CD4-positive, alpha-beta T cell (primary cell): ENCODE measurements at places on chromosomes 1 and 21.
A peak's percentile ranks its signal among the peaks of the same experiment; 100 is the strongest.

GRCh38 chr1:39720094-39720999, 18.3 kb upstream of the PPIE start:
- DNase-seq = peak; percentile 80

- no peak for DNase-seq
Measured at GRCh38 chr1:55061000-55061705, 21.8 kb downstream of the PCSK9 start.

GRCh38 chr1:230278871-230279582, 147.1 kb downstream of the PGBD5 start:
- no peak for DNase-seq

- DNase-seq = no peak
Measured at GRCh38 chr1:7252411-7253117, 467.3 kb downstream of the CAMTA1 start.

DNA sequence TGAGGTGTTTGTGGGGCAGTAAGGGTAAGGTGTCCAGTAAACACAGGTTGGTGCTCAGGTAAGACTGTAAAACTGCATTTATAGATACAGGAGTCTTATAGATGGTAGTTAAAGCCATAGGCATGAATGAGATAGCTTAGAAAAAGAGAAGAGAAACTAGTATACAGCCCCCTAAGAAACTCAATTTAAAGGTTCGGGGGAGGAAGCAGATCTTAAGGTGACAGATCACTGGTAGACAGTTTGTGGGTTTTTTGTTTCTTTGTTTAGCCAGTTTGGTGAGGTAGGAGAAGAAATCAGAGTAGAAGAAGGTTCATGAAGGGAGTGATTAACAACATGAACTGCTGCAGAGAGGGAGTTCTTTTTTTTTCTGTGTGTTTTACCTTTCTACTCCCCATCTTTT, 6.1 kb upstream of the AGO3 start:
- no peak for DNase-seq

DNA sequence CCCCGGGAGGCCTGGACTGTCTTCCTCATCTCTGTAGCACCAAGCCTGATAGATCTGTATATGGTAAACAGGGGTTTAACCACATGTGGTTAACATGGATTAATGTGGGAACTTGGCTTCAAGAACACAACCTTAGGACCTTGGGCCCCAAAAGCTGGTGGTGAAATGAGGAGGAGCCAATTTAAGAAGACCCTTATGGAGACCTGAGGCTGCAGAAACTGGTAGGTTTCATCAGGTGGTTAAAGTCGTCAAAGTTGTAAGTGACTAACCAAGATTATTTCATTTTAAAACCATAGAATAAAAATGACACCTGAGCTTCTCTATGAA, 14.0 kb downstream of the THEMIS2 start:
- no peak for DNase-seq

- DNase-seq = no peak
Measured at GRCh38 chr21:34724131-34724856, 55.5 kb downstream of the CLIC6 start.

GRCh38 chr1:16986962-16987361, 6.5 kb upstream of the MFAP2 start:
- no peak for DNase-seq

- no peak for DNase-seq
Measured at GRCh38 chr1:19901653-19902052, 19.5 kb downstream of the OTUD3 start.

DNA sequence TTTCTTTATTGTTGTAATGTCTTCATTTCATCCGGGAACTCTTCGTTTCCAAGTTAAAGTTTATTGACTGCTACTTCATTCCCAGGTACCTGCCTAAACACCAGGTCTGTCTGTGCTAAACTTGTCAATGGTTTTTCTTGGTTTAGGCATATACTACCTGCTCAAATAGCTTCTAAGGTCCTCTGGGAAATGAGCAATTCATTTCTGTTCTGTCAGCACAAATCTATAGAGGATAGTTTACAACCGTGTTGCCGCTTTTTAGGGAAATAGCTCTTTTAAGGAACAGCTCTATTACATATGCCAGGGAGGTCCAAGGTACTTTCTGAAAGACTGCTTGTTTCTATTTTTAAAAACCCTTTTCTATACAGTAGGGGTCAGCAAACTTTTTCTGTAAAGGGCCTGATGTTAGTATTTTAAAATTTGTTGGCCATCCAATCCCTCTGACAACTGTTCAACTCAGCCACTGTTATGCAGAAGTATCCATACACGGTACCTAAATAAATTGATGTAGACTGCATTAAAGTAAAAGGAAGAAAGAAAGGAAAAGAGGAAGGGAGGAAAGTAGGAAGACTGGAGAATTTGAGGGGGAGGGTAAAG, 222.7 kb upstream of the PTBP2 start:
- DNase-seq = no peak

DNA sequence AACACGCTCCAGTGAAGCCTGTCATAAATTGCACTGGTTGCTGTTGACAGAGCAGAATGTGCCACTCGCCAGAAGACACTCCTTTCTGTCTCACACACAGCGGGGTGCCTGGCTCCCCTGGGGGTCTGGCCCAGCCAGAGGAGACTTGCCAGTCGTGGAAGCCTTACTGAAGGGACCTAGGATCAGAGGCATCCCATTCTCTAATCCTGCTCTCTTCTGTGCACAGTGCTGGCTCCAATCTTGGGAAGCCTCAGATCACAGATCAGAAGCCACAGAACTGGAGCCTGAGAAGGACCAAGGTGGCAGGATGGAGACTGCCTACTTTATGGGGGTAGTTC, 1.4 kb downstream of the SLC9A1 start:
- DNase-seq = no peak

DNA sequence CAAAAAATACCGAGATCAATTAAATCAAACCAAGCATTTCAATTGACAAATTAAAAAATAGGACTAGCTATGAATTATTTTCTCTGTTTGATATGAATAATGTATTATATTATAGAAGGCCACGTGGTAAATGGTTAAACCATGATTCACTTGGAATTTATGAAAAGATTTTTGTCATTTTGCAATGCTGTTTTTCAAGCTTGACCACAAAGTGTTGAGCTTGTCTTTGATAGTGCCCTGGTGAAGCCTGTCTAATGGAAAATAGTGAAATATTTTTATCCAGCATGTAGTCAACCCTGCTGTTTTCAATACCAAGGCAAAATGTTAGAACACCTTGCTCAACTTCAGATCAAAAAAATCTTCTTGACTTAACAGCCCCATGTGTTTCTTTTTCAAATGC, 288.0 kb upstream of the PRMT6 start:
- no peak for DNase-seq

DNA sequence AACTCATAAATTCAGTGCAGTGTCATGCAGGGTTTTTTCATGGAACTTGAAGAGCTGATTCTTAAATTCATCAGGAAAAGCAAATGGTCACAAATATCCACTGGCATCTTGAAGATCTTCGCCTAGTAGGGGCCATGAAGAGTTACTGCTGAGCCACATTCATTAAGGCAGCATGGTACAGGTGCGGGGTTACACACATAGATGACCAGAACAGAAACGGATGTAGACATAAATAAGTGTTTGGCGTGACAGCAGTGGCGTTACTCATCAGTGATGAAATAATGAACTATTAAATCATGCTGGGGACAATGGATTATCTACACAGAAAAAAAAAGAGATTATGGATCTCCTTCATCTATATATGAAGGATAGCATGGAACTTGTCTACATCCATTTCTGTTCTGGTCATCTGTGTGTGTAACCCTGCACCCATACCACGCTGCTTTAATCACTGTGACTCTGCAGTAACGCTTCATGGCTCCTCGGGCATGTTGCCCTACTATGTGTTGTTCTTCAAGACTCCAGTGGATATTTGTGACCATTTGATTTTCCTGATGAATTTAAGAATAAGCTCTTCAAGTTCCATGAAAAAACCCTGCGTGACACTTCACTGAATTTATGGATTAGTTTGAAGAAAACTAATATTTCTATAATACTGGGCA, 161.3 kb downstream of the GALNT2 start:
- DNase-seq = no peak

GRCh38 chr1:15022048-15022447, 131.5 kb upstream of the TMEM51 start:
- DNase-seq = no peak

- no peak for DNase-seq
Measured at GRCh38 chr1:234561319-234561718, 48.7 kb downstream of the IRF2BP2 start.

GRCh38 chr1:21823206-21823979, 11.3 kb downstream of the LDLRAD2 start:
- DNase-seq = no peak

- peak; percentile 4 for DNase-seq
Measured at GRCh38 chr21:40143822-40144525, 276.7 kb downstream of the PCP4 start.

DNA sequence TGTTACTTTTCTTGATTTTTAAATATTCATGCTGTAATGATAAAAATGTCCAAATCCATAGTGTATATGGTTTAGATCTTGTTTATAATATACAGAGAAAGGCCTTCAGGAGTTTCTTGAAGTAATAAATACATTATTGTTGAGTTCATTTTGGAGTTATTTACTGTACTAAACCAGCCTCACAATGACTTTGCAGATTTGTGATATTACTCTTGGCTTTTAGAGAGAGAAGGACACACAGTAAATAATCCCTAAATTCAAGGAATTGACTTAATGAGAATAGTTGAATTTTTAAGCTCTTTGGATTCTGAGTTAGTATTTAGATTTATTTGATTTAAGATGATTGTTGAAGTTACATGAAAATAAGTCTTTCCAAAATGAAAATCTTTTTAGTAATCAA, 38.9 kb downstream of the RABGAP1L start:
- DNase-seq = no peak

GRCh38 chr1:58576727-58577653, at the start of gene TACSTD2:
TACSTD2 (minus strand) TSS chr1:58577252; CDS start chr1:58577156, 96 bp downstream.
- no peak for DNase-seq

DNA sequence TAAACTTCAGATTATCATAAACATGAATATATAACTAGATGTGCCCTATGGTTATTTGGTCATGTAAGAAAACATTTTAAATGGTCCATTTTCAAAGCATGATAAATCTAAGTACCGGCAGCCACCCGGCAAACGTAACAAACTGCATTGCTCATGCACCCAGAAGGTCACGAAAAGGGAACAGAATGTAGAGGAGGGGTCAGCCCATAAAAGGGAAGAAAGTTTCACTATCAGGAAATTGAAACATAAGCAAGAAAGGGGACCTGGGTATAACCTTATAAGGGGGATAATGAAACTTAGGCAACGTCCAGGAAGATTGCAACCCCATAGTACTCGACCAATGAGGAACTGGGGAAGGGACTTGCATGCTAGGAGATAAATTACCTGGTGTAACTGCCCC, 421.2 kb upstream of the ZRANB2 start:
- no peak for DNase-seq

DNA sequence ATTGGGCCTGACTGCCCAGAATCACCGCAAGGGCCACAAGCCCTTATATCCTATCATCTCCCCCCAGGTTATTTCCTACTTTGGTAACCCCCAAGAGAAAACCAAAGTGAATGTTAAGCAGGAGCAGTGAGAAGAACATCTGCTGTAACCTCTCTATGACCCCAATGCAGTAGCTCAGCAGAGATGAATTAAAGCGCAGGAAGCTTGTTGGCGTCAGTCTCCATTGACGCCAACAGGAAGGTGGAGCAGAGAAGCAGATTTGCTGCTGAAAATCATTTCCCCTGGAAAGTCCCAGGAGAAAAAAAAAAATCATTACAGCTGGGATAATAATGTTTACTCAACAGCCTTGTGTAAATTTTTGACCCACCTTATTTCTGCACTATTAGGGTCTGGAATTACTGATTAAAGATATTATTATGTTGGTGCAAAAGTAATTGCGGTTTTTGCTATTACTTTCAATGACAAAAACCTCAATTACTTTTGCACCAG, 33.2 kb upstream of the FAM163A start:
- peak; percentile 83 for DNase-seq

- no peak for DNase-seq
Measured at GRCh38 chr1:245978915-245979314, 528.2 kb downstream of the SMYD3 start.

- no peak for DNase-seq
Measured at GRCh38 chr1:80293818-80294217, 1287.3 kb upstream of the ADGRL4 start.

DNA sequence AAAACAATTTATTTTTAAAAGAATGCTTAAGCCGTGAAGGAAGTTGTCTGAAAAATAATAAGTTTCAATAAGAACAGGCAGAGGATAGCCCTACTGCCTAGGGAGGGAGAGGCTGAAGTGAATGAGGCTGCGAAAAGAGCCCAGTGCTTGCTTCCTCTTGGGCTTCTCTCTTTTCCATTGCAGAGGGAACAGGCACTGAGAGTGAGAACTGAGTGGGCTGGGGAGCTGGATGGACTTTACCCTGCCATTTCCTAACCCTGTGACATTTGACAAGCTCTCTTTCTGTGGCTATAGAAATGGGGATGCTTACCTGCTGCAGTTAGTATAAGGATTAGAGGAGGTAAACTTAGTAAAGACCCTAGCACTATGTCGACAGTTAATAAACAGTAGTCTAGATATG, 30.0 kb downstream of the TENT5C start:
- DNase-seq = no peak

- peak; percentile 5 for DNase-seq
Measured at GRCh38 chr1:26470878-26471497, 1.3 kb upstream of the HMGN2 start.

DNA sequence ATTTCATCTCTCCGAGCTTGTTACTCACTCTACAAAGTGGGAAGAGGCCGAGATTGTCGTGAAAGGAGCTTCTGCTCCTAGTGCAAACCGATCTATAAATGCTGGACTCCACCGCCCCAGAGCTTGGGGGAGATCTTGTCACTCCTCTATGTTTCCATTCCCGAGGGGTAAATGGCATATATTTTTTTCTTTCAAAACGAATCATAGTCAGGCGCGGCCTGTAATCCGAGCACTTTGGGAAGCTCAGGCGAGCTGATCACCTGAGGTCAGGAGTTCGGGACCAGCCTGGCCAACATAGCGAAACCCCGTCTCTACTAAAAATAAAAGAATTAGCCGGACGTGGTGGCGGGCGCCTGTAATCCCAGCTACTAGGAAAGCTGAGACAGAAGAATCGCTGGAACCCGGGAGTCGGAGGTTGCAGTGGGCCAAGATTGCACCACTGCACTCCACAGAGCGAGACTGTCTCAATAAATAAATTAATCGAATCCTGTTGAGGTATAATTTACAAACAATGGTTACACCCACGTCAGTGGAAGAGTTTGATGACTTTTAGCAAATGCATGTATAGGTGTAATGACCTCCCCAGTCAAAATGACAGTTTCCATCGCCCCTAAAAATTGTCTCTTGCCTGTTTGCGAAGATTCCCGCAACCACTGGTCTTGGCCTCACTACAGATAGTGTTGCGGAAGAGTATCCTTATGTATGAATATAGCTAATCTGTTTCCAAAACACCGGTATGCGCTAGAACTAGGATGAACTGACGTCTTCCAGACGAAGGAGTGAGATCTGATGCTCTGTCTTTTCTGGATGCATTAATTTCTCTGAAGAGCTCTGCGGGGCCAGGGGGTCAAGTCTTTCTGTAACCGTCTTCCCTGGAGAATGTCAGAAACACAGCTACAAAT, 840 bp upstream of the HEATR1 start:
- DNase-seq = no peak

DNA sequence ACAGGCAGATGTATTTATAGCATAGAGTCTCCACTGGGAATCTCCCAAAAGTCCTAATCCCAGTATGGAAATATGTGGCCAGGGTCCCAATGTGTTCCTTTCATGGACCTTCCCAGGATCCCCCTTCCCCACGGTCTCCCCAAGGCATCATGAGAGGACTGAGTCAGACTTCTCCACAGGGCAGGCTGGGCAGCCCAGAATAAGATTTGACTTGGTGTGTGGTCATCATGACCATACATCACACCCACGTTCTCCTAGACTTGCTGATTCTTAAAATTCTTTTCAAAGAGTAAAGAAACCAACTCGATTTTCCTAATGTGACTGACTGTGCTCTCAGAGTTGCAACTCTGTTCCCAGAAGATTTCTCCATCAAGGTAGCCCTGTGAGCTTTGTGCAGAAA, 93.9 kb upstream of the CD34 start:
- DNase-seq = no peak
